ENCODE measurements at places on chromosomes 5 and 9. TPM values are rescaled to one million over a fixed set of nuclear protein-coding genes. Genes with fewer than 3 reads are reported as not detected.
A peak's percentile ranks its signal among the peaks of the same experiment; 100 is the strongest.

NR5A1 gene
- not detected for total RNA-seq

DNA sequence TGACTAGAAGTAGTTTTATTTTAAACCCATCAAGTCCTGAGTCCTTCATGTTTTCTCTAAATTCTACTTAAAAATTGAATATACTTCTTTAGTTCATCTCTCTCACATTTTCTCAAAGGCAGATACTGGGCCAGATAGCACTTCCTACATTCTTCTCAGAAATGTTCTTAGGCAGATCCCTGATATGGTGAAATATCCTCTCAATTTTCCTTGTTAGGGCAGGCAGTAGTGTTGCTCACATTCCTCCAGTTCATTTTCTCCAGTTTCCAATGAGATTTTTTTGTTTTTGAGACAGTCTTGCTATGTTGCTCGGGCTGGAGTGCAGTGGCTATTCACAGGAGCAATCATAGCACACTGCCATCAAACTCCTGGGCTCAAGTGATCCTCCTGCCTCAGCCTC lies 5.7 kb downstream of the GCNT1 start:
- H3K27me3 ChIP-seq: peaks cover 5% of the 10 kb centered on the region
- no peak overlapping the region for H3K4me3 ChIP-seq
- peaks cover 18% of the 10 kb centered on the region for H3K4me1 ChIP-seq

DNA sequence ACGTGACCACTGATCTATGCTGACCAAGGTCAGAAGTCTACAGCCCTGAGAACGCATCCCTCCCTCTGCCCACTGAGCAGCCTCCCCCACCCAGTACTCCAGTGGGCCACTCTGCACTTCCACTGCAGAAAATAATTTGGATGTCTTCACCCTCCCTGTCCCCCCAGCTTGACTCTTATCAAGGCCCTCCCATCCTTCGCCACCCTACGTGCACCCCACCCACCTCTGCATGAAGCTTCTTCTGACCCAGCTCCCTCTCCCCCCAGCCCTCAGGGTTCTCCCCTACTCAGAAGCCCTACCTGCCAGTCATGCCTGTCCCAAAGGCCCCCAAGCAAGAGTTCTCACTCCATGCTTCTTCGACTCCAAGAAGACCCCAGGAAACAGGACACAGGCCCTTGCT lies 138.5 kb upstream of the FSTL4 start:
- no peak overlapping the region for H3K4me3 ChIP-seq
- DNase-seq: no peak
- no peak overlapping the region for H3K27ac ChIP-seq
- peaks cover 31% of the 10 kb centered on the region for H3K27me3 ChIP-seq
- peaks cover 14% of the 10 kb centered on the region for H3K4me1 ChIP-seq

GRCh38 chr5:157740229-157740610 lies 3.3 kb upstream of the LSM11 start:
- H3K4me1 ChIP-seq: peaks cover 28% of the 10 kb centered on the region
- no peak overlapping the region for H3K27ac ChIP-seq
- peaks cover 5% of the 10 kb centered on the region for H3K36me3 ChIP-seq
- H3K4me3 ChIP-seq: no peak overlapping the region

GRCh38 chr9:9592104-9592503 lies 1020.7 kb downstream of the PTPRD start:
- H3K4me1 ChIP-seq: no peaks in the 10 kb centered on the region
- H3K27ac ChIP-seq: no peak overlapping the region
- H3K36me3 ChIP-seq: no peaks in the 10 kb centered on the region
- no peak overlapping the region for H3K4me3 ChIP-seq
- no peaks in the 10 kb centered on the region for H3K27me3 ChIP-seq
- no peak for DNase-seq

DNA sequence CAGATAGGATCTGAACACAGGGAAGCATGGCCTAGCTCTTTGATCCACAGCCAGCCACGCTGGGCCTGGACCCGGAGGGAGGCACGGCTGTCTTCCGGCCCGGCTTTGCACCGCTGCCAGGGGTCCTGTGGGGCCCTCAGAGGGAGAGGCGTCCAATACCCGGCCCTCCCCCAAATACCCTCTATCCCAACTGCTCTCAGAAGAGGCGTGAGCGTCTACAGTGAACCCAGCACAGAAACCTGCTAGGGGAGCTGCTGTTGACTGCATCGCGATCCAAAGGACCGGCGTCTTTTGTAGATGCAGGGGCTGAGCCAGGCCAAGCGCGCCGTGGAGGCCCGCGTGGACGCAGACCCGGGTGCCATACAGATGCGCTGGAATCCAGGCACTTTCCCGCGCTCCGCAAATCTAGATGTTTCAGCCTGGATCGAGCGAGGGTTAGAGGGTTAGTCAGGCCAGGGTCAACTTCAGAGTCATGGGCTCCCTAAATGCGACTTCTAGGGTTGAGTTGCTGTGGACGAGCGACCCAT lies 1.1 kb upstream of the TCF7 start:
- peaks cover 7% of the 10 kb centered on the region for H3K36me3 ChIP-seq
- DNase-seq: no peak
- no peaks in the 10 kb centered on the region for H3K27me3 ChIP-seq
- H3K4me1 ChIP-seq: peaks cover 78% of the 10 kb centered on the region
- H3K4me3 ChIP-seq: peak overlapping the region; percentile 87

PCDHGA4 gene
- 0.25 TPM for total RNA-seq

- H3K36me3 ChIP-seq: no peaks in the 10 kb centered on the region
- H3K4me3 ChIP-seq: peak overlapping the region; percentile 64
- peaks cover 35% of the 10 kb centered on the region for H3K4me1 ChIP-seq
- peak overlapping the region; percentile 75 for H3K27ac ChIP-seq
- H3K27me3 ChIP-seq: peaks cover 71% of the 10 kb centered on the region
- DNase-seq: peak; percentile 67
Observed at GRCh38 chr9:126516936-126517832, 96.5 kb upstream of the LMX1B start.

RGS7BP gene
- not detected for total RNA-seq

- H3K27ac ChIP-seq: no peak overlapping the region
- H3K4me3 ChIP-seq: no peak overlapping the region
- no peaks in the 10 kb centered on the region for H3K27me3 ChIP-seq
- peaks cover 4% of the 10 kb centered on the region for H3K4me1 ChIP-seq
Observed at GRCh38 chr9:78325846-78326360, 29.0 kb downstream of the PSAT1 start.

SPINK1 gene
- total RNA-seq: not detected

DNA sequence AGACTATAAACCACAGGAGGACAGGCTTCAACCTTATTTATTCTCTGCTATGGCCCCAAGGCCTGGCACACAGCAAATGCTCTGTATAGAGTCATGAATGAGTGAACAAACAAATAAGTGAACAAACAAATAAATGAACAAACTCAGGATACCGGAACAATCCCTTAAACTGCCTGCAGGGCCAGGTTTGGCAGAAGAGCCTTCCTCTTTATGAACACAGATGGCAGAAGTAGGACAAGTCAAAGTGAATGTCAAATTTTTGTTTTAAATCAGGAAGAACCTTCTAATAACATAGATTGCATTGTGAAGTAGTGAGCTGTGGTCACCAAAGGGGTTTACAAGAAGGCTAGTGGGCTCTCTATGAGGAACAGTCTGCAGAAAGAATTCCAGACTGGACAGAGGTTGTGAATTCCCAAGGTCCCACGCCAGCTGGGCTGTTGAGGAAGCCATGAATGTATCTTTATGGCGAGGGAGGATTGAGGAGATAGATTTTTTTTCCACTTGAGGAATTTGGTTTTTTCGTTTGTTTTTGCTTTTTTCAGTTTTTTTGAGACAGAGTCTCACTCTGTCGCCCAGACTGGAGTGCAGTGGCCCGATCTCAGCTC lies 30.3 kb upstream of the STING1 start:
- H3K4me3 ChIP-seq: no peak overlapping the region
- H3K27me3 ChIP-seq: no peaks in the 10 kb centered on the region
- peaks cover 5% of the 10 kb centered on the region for H3K36me3 ChIP-seq

SAPCD2 gene
- total RNA-seq: 8.4 TPM

- peaks cover 2% of the 10 kb centered on the region for H3K36me3 ChIP-seq
- H3K4me1 ChIP-seq: peaks cover 10% of the 10 kb centered on the region
- peaks cover 85% of the 10 kb centered on the region for H3K27me3 ChIP-seq
- no peak for DNase-seq
- peak overlapping the region; percentile 74 for H3K4me3 ChIP-seq
Observed at GRCh38 chr5:73435759-73436534, 12.6 kb downstream of the FOXD1 start.

DNA sequence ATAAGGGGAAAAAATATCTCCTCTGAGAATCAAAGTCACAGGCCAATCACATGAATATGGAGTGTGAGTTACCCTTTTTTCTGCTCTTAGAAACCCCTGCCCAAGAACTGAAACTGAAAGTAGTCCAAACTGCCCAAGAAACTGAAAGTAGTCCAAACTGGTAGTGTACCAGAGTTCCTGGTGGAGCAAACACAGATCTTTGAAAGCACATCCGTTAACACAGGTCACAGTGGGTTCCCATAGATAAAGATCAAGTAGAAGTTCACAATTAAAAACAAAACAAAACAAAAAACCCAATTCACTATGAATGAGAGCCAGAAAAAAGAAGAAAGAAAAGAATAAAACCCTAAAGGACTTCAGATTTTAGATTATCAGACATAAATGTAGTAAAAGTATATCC lies 332.4 kb upstream of the EFNA5 start:
- H3K36me3 ChIP-seq: no peaks in the 10 kb centered on the region
- peak overlapping the region; percentile 58 for H3K4me3 ChIP-seq
- H3K27ac ChIP-seq: peak overlapping the region; percentile 80

GRCh38 chr9:84229191-84229590 lies 111.4 kb downstream of the SLC28A3 start:
- DNase-seq: no peak
- peaks cover 12% of the 10 kb centered on the region for H3K27me3 ChIP-seq
- H3K27ac ChIP-seq: no peak overlapping the region
- H3K4me3 ChIP-seq: no peak overlapping the region
- H3K4me1 ChIP-seq: no peaks in the 10 kb centered on the region
- H3K36me3 ChIP-seq: no peaks in the 10 kb centered on the region

RAB3C gene
- not detected for total RNA-seq

DNA sequence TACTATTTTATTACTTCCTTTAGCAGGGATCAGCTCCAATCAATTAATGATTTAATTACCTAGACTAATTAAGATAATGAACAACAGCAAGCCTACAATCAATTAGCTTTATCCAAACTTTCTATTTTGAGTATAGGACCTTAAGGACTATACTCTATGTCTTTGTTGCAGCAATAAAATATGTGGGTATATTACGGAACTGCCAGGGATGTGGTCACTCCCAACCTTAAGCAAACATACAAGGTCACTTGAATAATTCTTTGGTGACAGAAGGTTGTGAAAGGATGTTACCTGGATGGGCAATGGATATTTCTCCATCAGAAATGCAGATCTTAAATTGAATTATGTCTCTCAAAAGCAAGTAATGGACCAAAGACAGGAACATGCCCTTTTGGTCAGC lies 907.4 kb upstream of the DMAC1 start:
- no peaks in the 10 kb centered on the region for H3K27me3 ChIP-seq
- H3K4me3 ChIP-seq: no peak overlapping the region
- H3K36me3 ChIP-seq: no peaks in the 10 kb centered on the region
- no peak for DNase-seq
- H3K27ac ChIP-seq: no peak overlapping the region
- H3K4me1 ChIP-seq: no peaks in the 10 kb centered on the region

DNA sequence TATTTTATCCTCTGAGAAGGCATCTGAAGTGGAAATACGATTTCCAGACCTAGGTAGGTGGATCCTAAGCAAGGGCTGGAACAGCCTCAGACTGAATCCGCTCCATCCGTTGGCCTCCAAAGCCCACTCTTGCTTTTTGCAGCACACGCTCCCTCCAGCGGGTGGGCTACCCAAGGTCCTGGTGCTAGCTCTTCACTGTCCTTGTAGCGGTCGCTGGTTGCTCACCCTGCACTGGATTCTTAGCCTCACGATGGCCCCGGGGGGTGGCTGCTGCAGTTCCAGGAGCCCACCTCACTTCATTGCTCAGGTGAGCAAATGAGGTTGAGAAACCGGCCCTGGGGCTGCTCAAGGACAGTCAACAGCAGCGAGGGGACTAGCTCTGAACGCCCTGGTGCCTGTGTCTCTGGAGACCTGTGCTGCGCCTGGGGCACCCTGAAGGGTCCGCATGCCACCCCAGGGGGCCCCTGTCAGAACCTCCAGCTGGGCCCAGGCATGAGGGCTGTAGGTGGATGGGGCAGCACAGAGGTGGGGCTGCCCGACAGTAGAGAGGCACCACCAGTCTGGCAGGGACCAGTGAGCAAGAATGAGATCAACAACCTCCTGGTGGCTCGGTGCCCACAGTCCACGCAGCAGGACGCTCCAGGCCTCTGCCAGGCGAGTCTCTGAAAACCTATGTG lies 4.3 kb downstream of the MGAT4B start:
- peak overlapping the region; percentile 51 for H3K27ac ChIP-seq
- DNase-seq: no peak
- H3K4me3 ChIP-seq: no peak overlapping the region
- no peaks in the 10 kb centered on the region for H3K27me3 ChIP-seq
- H3K4me1 ChIP-seq: peaks cover 37% of the 10 kb centered on the region

PCAT7 gene
- not detected for total RNA-seq

GRCh38 chr5:125461641-125462072 lies 715.2 kb upstream of the ZNF608 start:
- DNase-seq: no peak
- H3K27me3 ChIP-seq: no peaks in the 10 kb centered on the region
- no peaks in the 10 kb centered on the region for H3K36me3 ChIP-seq

GRCh38 chr9:135043345-135043744 lies 44.1 kb upstream of the OLFM1 start:
- DNase-seq: no peak
- no peak overlapping the region for H3K4me3 ChIP-seq
- no peaks in the 10 kb centered on the region for H3K4me1 ChIP-seq
- peaks cover 7% of the 10 kb centered on the region for H3K27me3 ChIP-seq
- H3K36me3 ChIP-seq: no peaks in the 10 kb centered on the region
- H3K27ac ChIP-seq: no peak overlapping the region

CCDC152 gene
- total RNA-seq: 10.5 TPM

SLC34A1 gene
- total RNA-seq: 0.19 TPM

ANKRD18B gene
- 1.9 TPM for total RNA-seq

- H3K4me3 ChIP-seq: no peak overlapping the region
- no peak for DNase-seq
- H3K36me3 ChIP-seq: no peaks in the 10 kb centered on the region
Observed at GRCh38 chr5:163303718-163304117, 133.7 kb upstream of the CCNG1 start.

DNA sequence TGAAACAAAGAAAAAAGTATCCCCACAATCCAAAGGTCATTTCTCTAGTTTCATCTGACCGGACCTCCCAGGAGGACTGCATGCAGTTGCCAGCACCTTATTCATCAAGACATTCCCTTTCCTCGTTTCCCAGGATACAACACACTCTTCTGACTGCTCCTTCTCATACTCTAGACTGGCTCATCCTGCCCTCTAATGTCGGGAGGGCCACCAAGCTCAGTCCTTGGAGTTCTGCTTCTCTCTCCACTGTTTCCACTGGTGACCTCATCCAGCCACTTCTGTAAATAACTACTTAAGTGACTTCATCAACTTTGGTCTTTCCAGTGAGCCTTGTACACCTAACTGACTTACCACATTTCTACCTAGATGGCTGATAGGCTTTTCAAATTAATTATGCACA lies 179.1 kb downstream of the EPB41L4A start:
- DNase-seq: no peak
- H3K27me3 ChIP-seq: peaks cover 18% of the 10 kb centered on the region
- no peaks in the 10 kb centered on the region for H3K4me1 ChIP-seq

TMC1 gene
- total RNA-seq: 0.43 TPM

- H3K4me3 ChIP-seq: no peak overlapping the region
- no peaks in the 10 kb centered on the region for H3K27me3 ChIP-seq
- H3K36me3 ChIP-seq: no peaks in the 10 kb centered on the region
- peaks cover 22% of the 10 kb centered on the region for H3K4me1 ChIP-seq
Observed at GRCh38 chr5:1526681-1527131, 2.9 kb upstream of the LPCAT1 start.
